Testis (tissue), 5 donors: ENCODE measurements at places on chromosomes 6 and 20.

DNA sequence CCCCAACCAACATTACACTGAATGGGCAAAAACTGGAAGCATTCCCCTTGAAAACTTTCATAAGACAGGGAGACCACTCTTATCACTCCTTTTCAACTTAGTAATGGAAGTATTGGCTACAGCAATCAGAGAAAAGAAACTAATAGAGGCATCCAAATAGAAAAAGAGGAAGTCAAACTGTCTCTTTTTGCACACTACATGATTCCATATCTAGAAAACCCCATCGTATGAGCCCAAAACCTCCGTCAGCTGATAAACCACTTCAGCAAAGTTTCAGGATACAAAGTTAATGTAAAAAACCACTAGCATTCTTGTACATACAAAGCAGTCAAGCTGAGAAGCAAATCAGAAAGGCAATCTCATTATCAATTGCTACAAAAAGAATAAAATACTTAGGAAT, 580.4 kb upstream of the PTCHD4 start:
- no peaks in the 10 kb centered on the region for H3K27me3 ChIP-seq
- H3K4me1 ChIP-seq: no peaks in the 10 kb centered on the region
- DNase-seq: no peak
- H3K36me3 ChIP-seq: no peaks in the 10 kb centered on the region

DNA sequence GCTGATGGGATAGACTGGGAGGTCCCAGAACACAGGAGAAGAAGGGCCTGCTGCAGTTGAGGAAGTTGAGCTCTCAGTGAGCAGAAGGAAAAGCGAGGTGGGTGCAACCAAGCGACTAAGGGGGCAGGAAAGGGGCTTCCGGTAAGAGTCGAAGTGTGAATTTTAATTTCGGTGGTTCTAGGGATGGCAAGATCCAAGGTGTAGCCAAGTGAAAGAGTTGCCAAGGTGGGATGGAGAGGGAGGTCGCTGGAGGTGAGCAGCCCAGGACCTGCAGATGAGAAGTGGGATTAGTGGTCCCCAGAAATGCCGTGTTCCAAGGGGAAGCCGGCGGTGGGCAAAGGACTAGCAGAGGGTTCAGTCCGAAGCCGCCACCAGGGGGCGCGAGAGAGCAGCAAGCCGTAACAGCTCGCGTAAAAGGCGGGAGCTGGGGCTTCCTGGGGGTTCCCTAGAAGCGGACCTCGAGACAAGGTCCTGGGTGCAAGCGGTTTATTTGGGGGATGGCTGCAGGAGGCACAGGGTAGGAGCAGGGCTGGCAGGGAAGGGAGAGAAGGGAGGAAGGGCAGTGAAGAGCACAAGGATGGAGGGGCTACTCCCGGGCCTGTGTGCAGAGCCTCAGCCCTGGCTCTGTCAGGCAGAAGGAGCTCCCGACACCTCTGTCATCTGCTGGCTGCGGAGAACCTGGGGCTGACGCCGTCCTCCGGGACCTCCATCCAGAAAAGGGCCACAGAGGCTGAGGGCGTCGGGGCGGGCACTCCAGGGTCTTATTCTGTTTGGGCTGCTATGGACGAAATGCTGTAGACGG, 103.6 kb downstream of the PAX1 start:
- H3K4me3 ChIP-seq: peak overlapping the region; percentile 18
- DNase-seq: peak; percentile 86
- H3K4me1 ChIP-seq: no peaks in the 10 kb centered on the region
- H3K27ac ChIP-seq: no peak overlapping the region
- no peaks in the 10 kb centered on the region for H3K27me3 ChIP-seq

GRCh38 chr6:56399250-56399671, 151.9 kb upstream of the COL21A1 start:
- H3K4me3 ChIP-seq: no peak overlapping the region
- H3K27ac ChIP-seq: no peak overlapping the region
- DNase-seq: no peak
- H3K4me1 ChIP-seq: no peaks in the 10 kb centered on the region
- no peaks in the 10 kb centered on the region for H3K36me3 ChIP-seq

DNA sequence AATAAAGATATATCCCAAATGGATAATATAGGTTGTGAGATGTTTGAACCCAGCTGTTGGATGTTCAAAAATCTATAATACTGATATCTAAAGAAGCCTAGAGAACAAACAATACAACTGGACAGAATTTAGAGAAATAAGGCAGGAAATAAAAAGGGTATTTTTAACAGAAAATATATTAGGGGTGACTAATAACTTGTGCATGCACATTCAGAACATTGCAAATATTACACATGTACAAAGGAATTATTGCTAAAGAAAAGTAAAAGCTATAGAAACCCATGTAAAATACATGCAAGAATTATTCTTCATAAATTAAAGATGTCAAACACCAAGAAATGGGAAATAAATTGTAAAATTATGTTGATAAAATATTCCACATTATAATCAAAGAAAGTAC, 32.7 kb upstream of the HCRTR2 start:
- H3K36me3 ChIP-seq: no peaks in the 10 kb centered on the region
- H3K27ac ChIP-seq: no peak overlapping the region
- H3K27me3 ChIP-seq: no peaks in the 10 kb centered on the region
- H3K4me3 ChIP-seq: no peak overlapping the region

DNA sequence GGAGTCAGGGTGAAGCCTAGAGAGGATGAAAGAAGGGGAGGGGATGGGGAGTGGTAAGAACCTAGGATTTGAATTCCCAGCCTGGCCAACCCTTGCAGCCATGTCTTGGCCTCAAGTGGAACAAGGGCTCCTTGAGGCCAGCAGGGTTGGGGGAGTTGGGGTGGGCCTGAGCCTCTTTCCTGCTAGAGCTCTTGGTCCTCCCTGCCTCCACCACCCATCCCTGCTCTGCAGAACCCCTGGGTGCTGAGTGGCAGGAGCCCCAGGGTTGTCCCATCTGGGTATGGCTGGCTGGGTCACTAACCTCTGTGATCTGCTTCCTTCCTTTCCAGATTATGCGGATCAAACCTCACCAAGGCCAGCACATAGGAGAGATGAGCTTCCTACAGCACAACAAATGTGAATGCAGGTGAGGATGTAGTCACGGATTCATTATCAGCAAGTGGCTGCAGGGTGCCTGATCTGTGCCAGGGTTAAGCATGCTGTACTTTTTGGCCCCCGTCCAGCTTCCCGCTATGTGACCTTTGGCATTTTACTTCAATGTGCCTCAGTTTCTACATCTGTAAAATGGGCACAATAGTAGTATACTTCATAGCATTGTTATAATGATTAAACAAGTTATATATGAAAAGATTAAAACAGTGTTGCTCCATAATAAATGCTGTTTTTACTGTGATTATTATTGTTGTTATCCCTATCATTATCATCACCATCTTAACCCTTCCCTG, 8.3 kb downstream of the VEGFA start:
- no peak overlapping the region for H3K27ac ChIP-seq
- no peak overlapping the region for H3K4me3 ChIP-seq
- no peaks in the 10 kb centered on the region for H3K36me3 ChIP-seq
- no peak for DNase-seq
- peaks cover 13% of the 10 kb centered on the region for H3K4me1 ChIP-seq

DNA sequence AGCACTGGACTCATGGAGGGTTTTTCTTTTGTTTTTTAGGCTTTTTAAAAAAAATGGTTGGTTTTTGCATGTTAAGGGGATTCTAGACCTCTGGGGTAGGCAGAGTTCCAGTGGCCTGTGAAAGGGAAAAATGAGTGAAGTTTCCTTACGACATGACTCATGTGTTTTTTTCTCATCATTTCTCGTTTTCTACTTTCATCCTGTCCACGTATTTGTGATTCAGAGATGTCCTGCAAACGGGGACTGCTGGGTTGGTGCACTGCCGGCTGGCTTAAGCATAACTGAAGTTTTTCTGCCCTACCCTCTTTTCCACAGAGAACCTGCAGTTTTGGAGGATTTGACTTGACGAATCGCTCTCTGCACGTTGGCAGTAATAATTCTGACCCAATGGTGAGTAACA, 182.3 kb downstream of the SASH1 start:
- no peaks in the 10 kb centered on the region for H3K36me3 ChIP-seq
- DNase-seq: no peak
- H3K4me3 ChIP-seq: no peak overlapping the region
- no peak overlapping the region for H3K27ac ChIP-seq
- no peaks in the 10 kb centered on the region for H3K27me3 ChIP-seq

- DNase-seq: no peak
- H3K27me3 ChIP-seq: no peaks in the 10 kb centered on the region
- no peak overlapping the region for H3K27ac ChIP-seq
- no peaks in the 10 kb centered on the region for H3K36me3 ChIP-seq
Observed at GRCh38 chr6:51396583-51396982, 577.9 kb downstream of the TFAP2B start.

- H3K4me3 ChIP-seq: no peak overlapping the region
- no peak for DNase-seq
- peaks cover 6% of the 10 kb centered on the region for H3K4me1 ChIP-seq
- no peaks in the 10 kb centered on the region for H3K36me3 ChIP-seq
- H3K27ac ChIP-seq: no peak overlapping the region
Observed at GRCh38 chr6:113610377-113610988, 246.7 kb upstream of the MARCKS start.

DNA sequence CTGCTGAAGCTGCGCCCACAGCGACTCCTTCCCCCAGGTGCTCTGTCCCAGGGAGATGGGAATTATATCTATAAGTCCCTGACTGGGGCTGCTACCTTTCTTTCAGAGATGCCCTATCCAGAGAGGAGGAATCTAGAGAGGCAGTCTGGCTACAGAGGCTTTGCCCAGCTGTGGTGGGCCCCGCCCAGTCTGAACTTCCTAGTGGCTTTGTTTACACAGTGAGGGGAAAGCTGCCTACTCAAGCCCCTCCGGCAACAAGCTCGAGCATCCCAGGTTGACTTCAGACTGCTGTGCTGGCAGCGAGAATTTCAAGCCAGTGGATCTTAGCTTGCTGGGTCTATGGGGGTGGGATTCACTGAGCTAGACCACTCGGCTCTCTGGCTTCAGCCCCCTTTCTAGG, 152.5 kb upstream of the MAP3K7 start:
- no peak overlapping the region for H3K27ac ChIP-seq
- no peaks in the 10 kb centered on the region for H3K36me3 ChIP-seq
- H3K4me1 ChIP-seq: no peaks in the 10 kb centered on the region
- no peak for DNase-seq

GRCh38 chr6:22399693-22400092, 102.9 kb upstream of the PRL start:
- H3K27me3 ChIP-seq: no peaks in the 10 kb centered on the region
- H3K27ac ChIP-seq: no peak overlapping the region

DNA sequence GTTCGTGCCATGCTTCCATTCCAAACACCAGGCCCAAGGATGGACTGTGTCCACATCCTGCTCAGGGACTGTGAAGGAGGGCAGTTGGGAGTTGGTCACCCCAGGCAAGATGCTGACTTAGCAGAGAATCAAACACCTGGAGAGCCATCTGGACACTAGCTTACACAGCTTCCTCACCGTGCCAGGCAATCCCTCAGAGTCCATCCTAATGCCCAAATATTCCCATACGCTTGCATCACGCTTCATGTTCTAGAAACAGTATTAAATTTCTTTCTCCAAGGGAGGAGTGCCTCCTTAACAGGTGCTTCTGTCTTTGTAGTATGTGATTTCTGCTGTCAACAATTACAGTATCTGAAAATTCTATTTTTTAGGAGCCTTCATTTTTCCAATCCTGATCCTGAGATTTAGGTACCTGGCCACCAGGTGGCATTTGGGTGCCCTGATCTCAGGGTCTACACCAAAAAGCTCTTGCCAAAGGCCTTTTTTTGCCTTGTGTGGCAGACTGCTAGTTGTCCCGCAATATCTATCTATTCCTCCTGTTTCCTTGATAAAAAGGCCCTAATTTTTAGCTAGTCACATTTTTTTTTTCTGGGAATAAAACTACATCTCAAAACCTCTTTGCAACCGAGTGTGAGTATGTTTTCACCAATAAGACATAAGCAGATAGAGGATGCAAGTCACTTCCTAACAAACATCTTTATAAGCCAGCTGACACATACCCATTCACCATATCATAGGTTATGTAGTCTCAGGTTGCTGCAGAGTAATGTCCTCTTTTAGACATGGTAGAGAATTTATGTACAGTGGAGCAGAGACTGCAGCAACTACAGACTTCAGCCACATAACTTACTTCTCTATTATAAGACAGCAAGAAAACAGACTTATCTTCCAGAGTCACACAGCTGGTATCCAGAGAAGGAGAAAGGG, 85.0 kb downstream of the PREP start:
- no peak overlapping the region for H3K27ac ChIP-seq
- peak; percentile 28 for DNase-seq
- no peaks in the 10 kb centered on the region for H3K36me3 ChIP-seq
- no peaks in the 10 kb centered on the region for H3K4me1 ChIP-seq
- H3K27me3 ChIP-seq: no peaks in the 10 kb centered on the region
- H3K4me3 ChIP-seq: no peak overlapping the region

GRCh38 chr6:75213732-75214131, 7.9 kb upstream of the COL12A1 start:
- H3K27ac ChIP-seq: no peak overlapping the region
- H3K4me3 ChIP-seq: no peak overlapping the region
- H3K36me3 ChIP-seq: no peaks in the 10 kb centered on the region

DNA sequence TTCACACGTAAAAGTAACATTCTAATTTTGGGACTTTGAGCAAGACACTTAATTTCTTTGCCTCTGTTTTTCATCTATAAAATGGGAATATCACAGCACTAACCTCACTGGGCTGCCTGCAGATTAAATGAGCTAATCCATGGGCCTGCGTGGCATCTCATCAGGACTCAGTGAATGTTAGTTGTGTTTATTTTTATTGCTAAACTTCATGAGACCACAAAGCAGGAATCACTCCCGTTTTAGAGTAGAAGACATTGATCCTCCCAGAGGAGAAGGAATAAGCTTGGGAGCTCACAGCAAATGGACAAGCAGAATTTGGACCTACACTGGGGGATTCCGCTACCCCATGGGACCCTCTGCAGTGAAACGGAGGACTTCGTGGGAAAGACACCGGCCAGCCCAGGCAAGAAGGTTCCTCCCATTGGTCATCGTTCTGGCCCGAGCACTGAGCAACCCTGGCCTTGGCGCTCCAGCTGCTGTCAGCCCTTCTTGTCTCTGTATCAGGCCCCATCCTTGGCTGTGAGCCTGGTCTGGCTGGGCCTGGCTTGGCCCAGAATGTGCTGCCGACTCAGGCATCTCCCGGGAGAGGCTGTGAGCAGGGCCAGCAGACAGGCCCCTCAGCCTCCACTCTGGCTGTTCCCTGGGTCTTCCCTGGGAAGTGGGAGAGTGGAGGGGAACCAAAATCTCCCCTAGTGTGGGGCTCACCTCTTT, 79.8 kb downstream of the NFATC2 start:
- no peak overlapping the region for H3K4me3 ChIP-seq
- H3K36me3 ChIP-seq: no peaks in the 10 kb centered on the region
- H3K4me1 ChIP-seq: peaks cover 10% of the 10 kb centered on the region
- DNase-seq: peak; percentile 94
- no peak overlapping the region for H3K27ac ChIP-seq

- H3K4me3 ChIP-seq: no peak overlapping the region
- DNase-seq: no peak
- H3K4me1 ChIP-seq: no peaks in the 10 kb centered on the region
- H3K27me3 ChIP-seq: no peaks in the 10 kb centered on the region
- H3K27ac ChIP-seq: no peak overlapping the region
Observed at GRCh38 chr20:7924692-7925091, 15.6 kb downstream of the HAO1 start.

- H3K27ac ChIP-seq: no peak overlapping the region
- no peak overlapping the region for H3K4me3 ChIP-seq
- no peaks in the 10 kb centered on the region for H3K4me1 ChIP-seq
Observed at GRCh38 chr20:17771206-17772004, 71.6 kb downstream of the BANF2 start.

- H3K4me3 ChIP-seq: no peak overlapping the region
- no peaks in the 10 kb centered on the region for H3K4me1 ChIP-seq
- no peak for DNase-seq
- no peak overlapping the region for H3K27ac ChIP-seq
- H3K27me3 ChIP-seq: no peaks in the 10 kb centered on the region
Observed at GRCh38 chr20:1368448-1369199, 24.2 kb downstream of the FKBP1A start.

- no peaks in the 10 kb centered on the region for H3K36me3 ChIP-seq
- no peak overlapping the region for H3K27ac ChIP-seq
- no peak overlapping the region for H3K4me3 ChIP-seq
- DNase-seq: peak; percentile 66
Observed at GRCh38 chr20:60057123-60057865, 99.1 kb downstream of the CDH26 start.
